Activated T-helper 1 cell treated with Interleukin-2 at 50 U/mL for 16 hours (primary cell): ENCODE measurements at places on chromosomes 7 and 10.

DNA sequence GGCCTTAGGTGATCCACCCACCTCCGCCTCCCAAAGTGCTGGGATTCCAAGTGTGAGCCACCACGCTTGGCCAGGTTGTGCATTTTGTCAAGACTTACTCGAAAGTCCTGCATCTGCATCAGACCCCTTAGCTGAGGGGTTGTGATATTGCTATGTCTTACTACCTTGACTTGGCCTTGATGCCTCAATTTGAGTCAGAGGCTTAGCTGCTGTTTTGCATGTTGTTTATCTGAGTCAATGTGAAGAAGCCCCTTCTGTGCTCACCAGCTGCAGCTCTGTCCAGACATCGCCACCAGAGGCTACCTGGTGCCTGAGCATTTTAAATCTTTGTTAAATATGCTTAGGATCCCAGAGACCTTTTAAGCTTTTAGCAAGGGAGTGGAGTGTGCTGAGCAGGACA, 18.1 kb downstream of the UBE2D4 start:
- DNase-seq = no peak

DNA sequence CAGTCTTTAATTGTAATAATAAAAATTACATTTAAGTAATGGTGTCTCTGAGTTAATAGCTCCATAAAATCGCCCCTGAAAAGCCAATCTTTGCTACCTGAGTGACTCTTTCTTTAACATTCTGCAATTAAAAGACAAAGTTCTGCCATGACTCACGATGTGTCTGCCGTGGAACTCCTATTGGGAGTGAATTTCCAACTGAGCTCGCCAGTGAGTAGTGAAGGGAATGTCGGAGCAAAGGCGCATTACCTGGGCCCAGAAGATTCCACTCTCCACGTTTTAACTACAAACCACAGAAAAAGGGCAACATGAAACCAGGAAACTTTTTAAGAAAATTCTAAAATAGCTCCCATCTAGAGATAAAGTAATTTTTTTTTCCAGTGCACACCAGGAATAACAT, 36.9 kb upstream of the RNF32 start:
- DNase-seq = no peak

DNA sequence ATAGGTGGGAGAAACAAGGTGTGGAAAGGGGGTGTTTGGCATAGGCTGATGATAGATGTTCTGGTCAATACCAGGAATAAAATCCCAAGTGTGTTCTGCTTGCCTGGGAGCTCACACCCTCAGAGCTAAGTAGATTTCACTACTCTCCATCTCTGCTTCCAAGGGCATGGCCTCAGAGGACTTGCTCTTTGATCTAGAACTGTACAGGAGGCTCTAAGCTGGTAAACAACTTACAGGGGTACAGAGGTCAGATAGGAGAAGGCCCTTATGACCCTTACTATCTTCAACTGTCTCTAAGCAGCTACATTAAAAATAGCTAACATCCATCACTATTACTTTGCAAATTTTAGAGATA, 221.5 kb upstream of the KLF14 start:
- DNase-seq = no peak

DNA sequence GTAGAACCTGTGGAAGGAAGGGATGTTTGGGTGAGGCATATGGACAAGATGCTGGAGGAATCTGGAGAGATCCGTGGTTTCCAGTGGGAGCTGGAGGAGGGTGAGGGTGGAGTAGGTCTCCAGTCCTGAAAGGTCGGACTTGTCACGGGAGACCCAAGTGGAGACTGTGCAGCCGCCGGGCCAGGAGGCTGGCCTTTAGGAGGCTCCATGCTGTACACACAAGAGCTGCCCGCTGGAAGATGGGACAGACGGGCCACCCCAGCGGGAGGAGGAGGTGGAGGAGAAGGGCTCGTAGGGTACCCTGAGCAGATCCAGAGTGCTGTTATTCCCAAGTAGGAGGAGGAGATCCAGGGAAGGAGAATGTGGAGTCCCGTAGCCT, 106.7 kb downstream of the NKX6-2 start:
- DNase-seq = no peak

DNA sequence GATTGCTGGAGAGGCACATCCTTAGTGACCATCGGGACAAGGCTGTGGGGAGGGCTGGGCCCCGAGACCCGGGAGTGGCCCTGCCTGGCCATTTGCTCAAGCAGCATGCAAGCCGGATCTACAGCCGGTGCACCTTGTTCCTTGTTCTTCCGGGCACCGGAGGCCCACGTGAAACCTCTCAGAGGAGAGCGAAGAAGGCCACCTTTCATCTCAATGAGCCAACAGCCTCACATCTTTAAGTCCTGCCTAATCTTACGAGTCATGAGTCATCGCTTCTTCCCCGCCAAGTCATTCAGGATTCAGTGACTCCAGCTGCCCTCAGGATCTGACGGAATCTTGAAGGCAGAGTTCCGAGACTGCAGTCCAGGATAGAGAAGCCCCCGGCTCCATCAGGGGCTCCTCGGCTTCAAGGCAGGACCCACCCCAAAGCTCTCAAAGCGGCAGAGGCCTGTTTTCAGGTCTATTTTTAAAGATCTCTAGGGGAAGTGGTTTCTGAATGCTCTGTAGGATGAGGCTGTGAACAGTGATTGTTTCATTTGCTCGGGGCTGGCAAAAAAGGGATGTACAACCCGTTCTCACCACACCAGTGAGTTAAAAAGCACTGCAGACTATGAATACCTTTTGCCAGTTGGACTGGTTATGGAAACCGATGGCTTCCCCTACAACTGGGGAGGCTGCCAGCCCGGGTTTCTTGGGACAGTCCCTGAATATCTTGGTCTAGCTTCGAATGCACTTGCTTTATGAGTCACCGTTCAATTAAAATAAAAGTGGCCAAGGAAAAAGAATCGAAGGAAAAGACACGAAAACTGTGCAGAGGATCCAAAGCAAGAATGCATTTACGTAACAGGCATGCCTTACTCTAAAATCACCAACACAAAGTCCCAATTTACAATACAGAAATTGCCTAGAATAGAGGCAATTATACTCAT, 57.2 kb upstream of the ECHDC3 start:
- peak; percentile 47 for DNase-seq

DNA sequence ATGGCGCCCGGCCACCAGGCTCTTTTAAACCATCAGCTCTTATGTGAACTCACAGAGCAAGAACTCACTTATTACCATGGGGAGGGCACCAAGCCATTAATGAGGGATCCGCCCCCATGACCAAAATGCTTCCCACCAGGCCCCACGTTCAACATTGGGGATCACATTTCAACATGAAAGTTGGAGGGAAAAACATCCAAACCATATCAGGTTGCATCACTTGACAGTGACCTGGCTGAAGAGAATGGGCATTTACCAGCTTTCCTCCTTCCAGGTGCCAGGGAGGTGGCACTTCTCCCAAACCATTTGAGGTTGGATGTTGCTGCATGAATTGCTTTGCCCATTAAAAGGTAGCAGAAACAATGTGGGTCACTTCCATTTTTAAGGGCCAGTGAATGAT, 115.6 kb upstream of the TNS3 start:
- no peak for DNase-seq

- DNase-seq = no peak
Measured at GRCh38 chr10:7206412-7207100, 204.3 kb downstream of the SFMBT2 start.

DNA sequence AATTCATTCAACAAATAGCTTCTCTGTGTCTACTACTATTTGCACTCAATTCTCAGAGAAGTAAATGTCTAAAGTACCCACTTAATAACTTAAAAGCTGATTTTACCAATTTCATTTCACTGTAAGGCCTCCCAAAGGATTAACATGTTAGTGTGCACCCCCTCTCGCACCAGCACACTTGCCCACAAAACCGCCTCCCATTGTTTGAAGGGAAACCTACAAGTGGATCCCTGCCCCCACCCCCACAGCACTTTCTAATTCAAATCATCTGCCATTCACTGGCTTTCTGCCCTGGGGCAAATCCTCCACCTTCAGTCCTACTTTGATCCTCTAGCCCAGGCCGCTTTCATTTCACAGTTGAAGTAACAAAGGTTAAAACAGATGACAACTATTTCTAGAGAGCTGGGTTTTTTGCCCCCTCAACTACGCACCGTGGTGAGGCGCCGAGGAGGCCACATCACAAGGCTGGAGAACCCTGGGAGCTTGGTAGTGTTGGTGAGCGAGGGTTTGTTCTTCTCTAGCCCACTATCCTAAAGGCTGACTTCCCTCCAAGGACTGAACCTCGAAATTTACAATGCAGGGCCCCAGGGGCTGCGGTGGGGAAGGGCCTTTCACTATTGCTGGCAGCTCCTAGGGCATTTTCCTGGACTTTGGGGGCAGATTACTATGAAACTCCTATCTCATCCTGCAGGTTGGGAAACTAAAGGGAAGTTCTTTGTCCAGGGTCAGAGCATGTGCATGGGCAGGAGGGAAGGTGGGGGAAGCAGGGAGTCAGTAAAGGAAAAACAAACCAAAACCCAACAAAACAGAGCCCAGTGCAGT, 517.4 kb upstream of the ZMIZ1 start:
- DNase-seq = no peak

GRCh38 chr7:106139265-106140251, 27.4 kb upstream of the SYPL1 start:
- no peak for DNase-seq

DNA sequence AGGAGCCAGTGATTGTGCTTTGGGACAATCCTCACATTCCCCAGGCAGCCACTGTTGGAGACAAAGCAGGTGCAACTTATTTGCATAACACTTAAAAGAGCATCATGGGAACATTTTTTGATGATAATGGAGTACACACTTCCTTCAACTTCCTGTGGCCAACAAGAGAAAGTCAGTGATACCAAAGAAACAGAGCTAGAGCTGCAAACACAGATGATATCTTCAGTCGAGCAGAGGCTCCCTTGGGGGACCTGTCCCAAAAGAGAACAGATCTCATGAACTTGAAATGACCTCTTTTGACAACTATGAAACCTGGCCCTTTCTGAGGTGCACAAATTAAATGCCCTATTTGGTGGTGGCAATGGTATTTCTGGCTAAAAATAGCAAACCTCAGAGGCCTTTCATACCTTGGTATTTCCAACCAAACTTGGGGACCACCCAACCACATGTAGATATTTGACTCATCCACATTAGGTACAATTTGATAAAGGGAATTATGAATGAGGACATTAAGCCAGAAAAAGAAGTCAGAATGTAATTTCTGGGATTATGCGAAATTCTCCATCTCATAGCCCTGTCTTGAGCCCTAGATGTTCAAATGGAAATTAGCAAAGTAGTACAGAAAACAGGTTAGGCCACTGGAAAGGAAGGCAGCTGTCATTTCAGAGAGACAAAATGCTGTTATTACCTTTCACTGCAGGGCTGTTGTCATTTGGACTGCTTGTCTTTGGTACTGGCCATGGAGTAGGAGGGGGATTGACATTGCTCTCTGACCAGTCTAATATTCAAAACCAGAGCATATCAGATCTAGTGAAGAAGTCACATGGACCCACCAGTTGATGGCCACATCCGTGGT, 146.2 kb downstream of the ICA1 start:
- no peak for DNase-seq

GRCh38 chr7:2084331-2084730, 148.4 kb downstream of the MAD1L1 start:
- no peak for DNase-seq

GRCh38 chr10:43090188-43090587, 13.3 kb downstream of the RET start:
- DNase-seq = no peak

DNA sequence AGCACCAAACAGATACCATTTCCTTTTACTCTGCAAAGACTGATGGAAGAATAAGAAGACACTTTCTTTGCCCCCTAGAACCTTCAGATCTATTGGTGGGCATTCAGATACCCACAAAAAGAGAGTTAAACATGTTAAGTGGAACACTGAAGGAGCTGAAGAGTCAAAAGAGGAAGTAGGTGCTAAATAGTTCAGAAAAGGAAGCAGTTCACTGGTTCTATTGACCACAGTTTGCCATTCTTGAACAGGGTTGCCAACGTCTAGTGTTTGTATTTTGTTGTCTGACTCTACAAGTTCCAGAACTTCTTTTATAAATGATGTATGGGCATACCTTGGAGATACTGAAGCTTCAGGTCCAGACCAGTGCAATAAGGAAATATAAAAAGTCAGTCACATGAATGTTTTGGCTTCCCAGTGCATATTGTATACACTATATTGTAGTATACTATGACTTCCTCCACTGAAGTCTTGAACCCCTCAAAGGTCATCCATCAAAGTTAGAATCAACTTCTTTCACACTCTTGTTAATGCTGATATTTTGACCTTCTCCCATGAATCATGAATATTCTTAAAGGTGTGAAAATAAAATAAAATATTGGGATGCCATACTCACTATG, 47.5 kb upstream of the AGR3 start:
- DNase-seq = no peak

DNA sequence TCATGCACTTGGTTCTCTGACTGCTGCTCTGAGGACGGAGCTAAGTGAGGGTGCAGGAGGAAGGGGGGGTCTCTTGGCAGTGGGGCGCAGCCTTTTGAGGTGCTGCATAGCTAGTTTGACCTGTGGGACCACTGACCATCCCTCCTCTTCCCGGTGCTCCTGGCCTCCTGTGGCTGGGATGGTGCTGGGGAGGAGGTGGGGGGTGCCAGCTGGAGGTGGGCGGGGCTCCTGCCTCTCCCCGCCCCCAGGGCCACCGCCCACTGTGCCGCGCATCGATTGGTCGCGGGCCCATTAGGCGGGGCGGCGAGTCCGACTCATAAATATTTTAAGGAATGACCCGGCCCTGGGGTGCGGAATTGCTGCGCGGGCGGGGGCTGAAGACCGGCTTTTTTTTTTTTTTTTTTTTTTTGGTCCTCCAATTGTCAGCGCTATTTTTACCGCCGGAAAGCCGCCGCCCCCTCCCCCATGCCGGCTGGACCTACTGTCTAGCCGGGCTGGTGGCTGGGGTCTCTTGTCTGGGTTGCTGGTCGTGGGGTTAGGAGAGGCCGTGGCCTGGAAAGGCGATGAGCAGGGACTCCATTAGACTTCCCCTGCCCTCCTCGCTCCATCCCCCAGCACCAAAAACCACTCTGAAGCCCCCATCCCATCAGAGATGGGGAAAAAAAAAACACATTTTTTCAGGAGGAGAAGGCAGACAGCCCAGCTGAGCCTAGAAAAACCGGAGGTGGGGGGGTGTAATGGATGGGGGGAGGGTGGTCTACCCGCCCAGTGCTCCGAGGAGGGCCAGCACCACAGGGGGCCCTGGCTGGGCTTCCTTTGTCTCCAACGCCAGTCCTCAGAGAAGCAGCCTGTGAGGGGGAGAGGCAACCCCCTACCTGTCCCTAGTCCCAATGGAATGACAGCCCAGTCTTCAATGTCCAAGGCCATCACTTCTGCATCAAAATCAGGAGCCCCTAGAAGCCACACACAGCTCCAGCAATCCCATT, 6.4 kb downstream of the SH2B2 start:
- DNase-seq = no peak

DNA sequence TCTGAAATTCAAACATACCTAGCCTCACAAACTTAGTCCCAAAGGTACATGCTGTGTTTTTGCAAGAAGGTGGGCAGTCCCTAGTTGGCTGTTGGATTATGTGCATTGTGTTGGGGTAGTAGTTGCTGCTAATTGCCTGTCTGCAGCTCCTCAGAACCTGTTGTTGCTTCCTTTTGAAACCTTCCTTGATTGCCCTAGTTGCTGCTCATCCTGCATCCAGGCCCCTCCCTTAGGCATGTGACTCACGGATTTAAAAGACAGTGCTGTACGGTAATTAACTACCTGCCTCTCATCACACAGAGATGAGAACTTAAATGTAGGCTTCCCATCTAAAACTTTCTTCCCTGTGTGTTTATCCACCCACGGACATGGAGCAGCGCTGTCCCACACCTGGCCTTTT, 67.7 kb downstream of the BMPR1A start:
- no peak for DNase-seq

- DNase-seq = no peak
Measured at GRCh38 chr7:101093906-101094305, 8.6 kb downstream of the TRIM56 start.
